Astrocyte (in vitro differentiated cells and primary cell): ENCODE measurements at places on chromosomes 16 and 17. TPM values are rescaled to one million over a fixed set of nuclear protein-coding genes. Genes with fewer than 3 reads are reported as not detected.
A peak's percentile ranks its signal among the peaks of the same experiment; 100 is the strongest.

DNA sequence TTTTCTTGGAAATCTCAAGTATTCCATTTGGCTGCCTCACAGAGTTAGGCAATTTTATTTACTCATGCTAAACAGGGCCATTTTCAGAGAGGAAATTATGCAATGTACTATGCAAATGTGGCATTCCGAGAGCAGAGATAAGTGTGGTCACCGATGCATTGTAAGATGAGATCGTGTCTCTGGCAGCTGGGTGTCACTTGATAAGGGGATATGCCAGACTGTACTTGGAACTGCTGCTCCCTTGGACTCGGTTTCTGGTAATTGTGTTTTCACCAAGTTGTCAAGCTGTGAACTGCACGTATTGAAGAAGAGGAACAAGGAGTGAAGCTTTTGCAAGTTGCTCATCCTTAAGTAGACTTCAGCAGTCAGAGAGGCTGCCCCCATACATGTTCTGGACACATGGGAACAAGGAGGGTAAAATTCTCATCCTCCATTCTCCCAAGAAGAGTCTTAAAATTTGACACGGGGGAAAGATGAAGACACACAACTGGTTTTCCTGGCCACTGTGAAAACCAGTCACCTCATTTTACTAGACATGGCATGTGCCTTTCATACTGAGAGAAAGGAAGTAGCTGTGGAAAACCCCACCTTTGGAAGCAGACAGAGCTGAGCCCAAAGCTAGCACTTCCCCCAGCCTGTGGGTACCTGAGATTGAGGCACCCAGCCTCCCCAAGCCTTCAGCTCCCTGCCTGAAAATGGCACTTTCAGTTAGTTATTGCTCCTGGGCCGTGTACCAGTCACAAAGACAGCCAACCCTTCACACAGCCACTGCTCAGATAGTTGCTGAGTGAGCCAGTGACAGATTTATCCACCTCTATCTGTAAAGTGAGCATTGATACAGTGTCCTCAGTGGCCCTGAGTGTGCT, 150.7 kb downstream of the SOCS1 start:
- DNase-seq: peak; percentile 98

DNA sequence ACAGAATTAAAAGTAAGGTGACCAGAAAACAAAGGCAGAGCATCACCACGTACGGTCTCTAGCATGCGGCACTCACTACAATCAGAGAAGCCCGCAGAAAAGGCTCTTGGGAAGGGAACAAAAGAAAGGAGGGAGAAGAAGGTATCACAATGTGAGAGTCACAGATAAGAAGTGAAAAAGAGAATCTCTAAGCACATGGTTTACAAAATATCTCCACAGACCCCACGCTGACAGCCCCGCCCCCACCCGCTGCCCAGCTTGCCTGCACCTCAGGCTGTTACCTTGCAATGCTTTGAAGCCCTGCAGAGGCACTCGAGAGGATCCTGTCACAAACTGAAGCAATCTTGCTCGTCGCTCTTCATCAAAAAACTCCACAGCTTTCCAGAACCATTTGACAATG, 40.5 kb downstream of the CEP95 start:
- DNase-seq: no peak

- DNase-seq: no peak
These were observed at the start of gene LIMD2 for GRCh38 chr17:63699638-63700527. TSS of gene LIMD2 (minus strand) at chr17:63700125. CDS start at chr17:63699298, 827 bp downstream.

- DNase-seq: no peak
These were observed 192.6 kb upstream of the RPL38 start for GRCh38 chr17:74010903-74011302.

TEKT5 gene
- total RNA-seq: 0.41 TPM in 1 of 2 replicates, not detected in the other

DNA sequence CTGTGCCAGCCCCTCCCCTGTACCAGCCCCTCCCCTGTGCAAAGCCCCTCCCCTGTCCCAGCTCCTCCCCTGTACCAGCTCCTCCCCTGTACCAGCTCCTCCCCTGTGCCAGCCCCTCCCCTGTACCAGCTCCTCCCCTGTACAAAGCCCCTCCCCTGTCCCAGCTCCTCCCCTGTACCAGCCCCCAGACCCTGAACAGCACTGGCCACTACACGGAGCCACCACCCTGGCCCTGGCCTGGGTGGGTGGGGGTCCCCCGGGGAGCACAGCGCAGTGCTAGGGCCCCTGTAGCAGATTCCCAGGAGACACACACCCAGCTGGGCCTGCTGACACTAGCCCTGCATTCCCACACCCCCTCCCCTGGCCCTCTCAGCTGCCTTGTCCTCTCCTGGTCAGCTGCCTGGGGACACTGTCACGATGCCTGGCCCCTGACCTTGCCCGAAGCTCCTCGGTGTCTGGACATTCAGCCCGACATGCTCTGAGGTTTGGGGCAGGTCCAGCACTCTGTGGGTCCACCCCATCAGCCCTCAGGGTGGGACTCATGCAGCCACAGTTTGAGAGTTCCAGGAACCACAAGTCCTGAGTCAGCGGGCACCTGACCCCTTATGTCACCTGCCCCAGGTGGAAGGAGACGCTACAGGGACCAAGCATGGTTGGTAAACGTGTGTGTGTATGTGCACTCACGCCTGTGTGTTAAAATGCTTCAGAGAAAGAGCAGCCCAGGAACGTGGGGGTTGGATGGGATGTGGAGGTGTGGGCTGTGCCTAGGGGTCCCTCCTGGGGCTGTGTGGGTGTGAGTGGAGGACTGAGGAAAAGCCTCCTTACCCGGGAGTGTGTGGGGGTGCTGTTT, 114.2 kb downstream of the METRNL start:
- peak; percentile 51 for DNase-seq

- DNase-seq: no peak
These were observed 273.1 kb downstream of the PHKB start for GRCh38 chr16:47734081-47734857.

- peak; percentile 47 for DNase-seq
These were observed 744 bp upstream of the GGNBP2 start for GRCh38 chr17:36544044-36544306.
